Esophagus squamous epithelium (tissue), 5 donors: ENCODE measurements at places on chromosomes 7 and 10. TPM values are rescaled to one million over a fixed set of nuclear protein-coding genes. Genes with fewer than 3 reads are reported as not detected.

DNA sequence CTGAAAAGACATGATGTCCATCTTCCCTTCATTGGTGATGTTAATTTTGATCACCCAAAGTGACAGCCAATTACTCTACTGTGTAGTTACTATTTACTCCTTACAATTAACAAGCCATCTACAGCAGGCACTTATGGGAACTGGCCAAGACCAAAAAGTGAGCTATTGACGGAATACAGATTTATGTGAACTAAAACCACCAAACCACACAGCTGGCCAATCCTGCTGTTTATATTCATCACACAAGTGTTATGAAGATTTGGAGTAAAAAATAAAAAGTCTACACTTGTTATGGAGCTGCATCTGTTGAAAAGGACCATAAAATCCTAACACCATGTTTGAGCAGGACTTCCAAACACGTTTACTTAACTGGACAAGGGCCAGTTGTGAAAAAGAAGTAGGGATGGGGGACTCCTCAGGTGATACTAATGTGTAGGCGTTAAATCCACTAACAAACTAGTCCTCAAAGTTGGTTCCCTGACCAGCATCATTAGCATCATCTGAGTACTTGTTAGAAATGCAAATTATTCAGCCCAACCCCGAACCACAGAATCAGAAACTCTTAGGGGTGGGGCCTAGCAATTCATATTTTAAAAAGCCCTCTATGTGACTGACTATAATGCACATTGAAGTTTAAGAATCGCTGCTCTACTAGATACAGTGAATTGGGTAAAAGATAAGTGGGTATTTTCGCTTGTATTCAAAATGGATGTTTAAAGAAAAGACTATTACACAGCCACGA, 11.6 kb downstream of the MCMBP start:
- peaks cover 3% of the 10 kb centered on the region for H3K4me1 ChIP-seq
- H3K27me3 ChIP-seq: no peaks in the 10 kb centered on the region
- H3K4me3 ChIP-seq: no peak overlapping the region
- peaks cover 5% of the 10 kb centered on the region for H3K36me3 ChIP-seq

GRCh38 chr10:123007558-123008354, 839 bp downstream of the IKZF5 start:
- peaks cover 18% of the 10 kb centered on the region for H3K4me1 ChIP-seq
- peak overlapping the region; percentile 94 for H3K4me3 ChIP-seq
- no peaks in the 10 kb centered on the region for H3K27me3 ChIP-seq
- DNase-seq: no peak
- peak overlapping the region; percentile 96 for H3K27ac ChIP-seq
- H3K36me3 ChIP-seq: no peaks in the 10 kb centered on the region

Gene H2BK1
- total RNA-seq: not detected

GRCh38 chr7:151426904-151427704, 12.8 kb downstream of the CRYGN start:
- peak overlapping the region; percentile 88 for H3K27ac ChIP-seq
- H3K27me3 ChIP-seq: no peaks in the 10 kb centered on the region
- no peak overlapping the region for H3K4me3 ChIP-seq
- H3K36me3 ChIP-seq: no peaks in the 10 kb centered on the region
- H3K4me1 ChIP-seq: peaks cover 49% of the 10 kb centered on the region
